ENCODE measurements at places on chromosomes 5 and 9.

GRCh38 chr5:53929152-53929551 lies 368.7 kb downstream of the NDUFS4 start:
- DNase-seq, result no peak

- DNase-seq, result no peak
Measured at GRCh38 chr9:121871431-121872025, 220.1 kb downstream of the DAB2IP start.

- no peak for DNase-seq
Measured at GRCh38 chr5:99379187-99379586, 450.4 kb upstream of the CHD1 start.

DNA sequence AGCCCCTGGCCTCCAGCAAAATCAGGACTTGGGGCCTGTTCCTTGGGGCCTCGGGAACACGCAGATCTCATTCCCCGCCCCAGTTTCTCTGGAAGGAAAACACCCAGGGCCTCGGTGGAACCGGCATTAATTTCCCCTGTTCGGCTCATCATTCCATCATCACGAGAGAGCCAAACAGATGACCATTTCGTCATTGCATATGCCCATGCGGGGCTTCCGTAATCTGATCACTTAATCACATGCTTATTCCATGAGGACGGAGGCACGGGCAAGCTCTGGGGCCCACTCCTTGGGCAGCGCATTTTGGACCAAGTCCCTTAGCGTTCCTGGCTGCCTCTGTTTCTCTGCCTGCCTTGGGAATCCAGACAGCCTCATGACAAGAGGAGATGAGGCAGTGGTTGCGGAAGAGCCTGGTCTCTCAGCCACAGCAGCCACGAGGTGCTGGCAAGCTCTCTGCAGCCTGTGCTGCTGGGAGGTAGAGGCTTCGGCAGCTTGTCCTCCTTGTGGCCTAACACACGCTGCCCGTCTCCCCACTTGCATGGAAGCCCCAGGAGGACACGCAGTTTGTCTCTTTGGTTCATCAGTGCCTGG lies 65.0 kb upstream of the IER5L start:
- no peak for DNase-seq
